ENCODE measurements at places on chromosomes 16 and 17.

DNA sequence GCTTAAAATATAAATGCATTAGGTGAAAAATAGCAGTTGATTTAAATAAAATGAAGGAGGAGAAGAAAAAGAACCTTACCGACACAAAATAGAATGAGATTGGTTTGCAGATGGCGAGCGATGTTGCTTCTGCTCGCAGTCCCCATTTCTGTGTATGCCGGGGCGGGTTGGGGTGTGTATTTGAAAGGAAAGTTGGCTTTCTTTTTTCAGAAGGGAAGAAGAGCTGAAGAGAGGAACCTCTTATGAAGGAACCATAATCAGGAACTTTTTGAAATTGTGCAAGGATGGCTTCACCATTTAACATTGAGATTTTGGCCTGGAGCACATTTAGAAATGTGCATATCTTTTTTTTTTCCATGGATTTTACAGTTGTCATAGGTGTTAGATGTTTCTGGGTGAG, at the start of gene IGSF6:
Gene IGSF6 (minus strand): TSS at position 156 of the 400 bp plus-strand sequence. CDS start 10 bp downstream, at position 146.
- no peaks in the 10 kb centered on the region for H3K27me3 ChIP-seq
- no peak within 1 kb of the TSS for H3K27ac ChIP-seq
- H3K4me1 ChIP-seq = no peaks in the 10 kb centered on the region
- peaks cover 12% of the 10 kb centered on the region for H3K36me3 ChIP-seq
- no peak within 1 kb of the TSS for H3K4me3 ChIP-seq
- no peak for DNase-seq

DNA sequence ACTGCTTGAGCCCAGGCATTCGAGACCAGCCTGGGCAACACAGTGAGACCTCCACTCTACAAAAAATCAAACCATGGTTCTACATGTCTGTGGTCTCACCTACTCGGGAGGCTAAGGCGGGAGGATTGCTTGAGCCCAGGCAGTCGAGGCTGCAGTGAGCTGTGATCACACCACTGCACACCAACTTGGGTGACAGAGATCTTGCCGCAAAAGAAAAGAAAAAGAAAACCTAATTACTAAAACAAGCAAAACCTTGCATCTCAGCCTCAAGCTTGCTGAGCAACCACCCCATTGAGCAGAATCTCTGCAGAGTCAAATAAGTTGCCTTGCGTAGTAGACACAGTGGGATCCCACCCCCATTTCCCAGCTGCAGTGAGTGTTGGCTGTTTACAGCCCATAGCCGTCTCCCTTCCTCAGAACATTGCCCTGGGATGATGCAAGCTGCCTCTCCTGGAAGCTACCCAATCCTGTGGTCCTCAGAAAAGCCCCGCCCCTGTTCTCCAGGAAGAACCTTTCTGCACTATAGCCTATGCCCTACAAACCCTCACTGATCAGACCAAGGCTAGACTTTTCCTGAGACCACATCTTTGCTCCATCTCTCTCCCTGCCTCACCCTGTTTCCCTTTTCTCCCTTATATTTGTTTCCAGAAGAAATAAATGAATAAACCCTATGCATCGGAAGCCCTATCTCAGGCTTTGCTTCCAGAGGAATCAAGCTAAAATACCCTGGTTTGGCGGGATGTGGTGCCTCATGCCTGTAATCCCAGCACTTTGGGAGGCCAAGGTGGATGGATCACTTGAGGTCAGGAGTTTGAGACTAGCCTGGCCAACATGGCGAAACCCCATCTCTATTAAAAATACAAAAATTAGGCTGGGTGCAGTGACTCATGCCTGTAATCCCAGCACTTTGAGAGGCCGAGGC, 16.7 kb upstream of the ERN2 start:
- H3K4me3 ChIP-seq = no peak overlapping the region
- H3K27ac ChIP-seq = no peak overlapping the region
- DNase-seq = no peak
- no peaks in the 10 kb centered on the region for H3K4me1 ChIP-seq
- no peaks in the 10 kb centered on the region for H3K27me3 ChIP-seq

DNA sequence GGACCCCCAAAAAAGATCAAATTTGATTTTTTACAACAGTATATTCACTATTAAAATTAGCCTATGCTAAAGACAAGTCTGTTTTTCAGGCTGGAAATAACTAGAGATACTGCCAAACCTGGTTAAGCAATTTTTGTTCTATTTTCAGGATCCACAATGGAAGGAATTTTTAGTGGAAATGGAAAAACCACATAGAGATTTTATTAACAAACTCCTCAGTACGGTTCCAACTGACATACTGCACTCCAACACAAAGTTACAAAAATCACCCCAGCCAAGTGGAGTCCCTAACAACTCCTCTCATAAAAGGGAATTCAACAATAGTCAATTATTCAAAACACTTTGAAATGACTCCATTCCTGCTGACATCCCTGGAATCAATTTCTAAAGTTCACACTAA, 101.6 kb upstream of the TOB1 start:
- no peaks in the 10 kb centered on the region for H3K4me1 ChIP-seq
- no peak overlapping the region for H3K27ac ChIP-seq
- peaks cover 40% of the 10 kb centered on the region for H3K36me3 ChIP-seq
- H3K27me3 ChIP-seq = no peaks in the 10 kb centered on the region
- DNase-seq = no peak

DNA sequence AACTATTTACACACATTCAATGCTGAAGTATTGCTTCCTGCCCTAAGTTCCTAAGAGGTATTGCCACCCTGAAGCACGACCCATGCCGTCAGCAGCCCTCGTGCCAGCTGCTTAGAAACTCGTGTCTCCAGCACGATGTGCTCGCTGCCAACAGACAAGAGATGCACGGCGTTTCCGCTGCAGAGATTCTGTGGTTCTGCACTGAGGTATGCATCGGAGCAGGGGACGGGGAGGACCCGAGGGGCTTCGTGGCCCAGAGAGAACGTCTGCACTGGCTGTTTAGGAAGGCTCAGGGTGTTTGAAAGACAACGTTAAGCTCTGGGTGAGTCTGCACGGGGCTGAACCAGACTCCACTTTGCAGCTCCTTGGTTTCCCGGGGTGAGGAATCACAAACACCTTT, 82.7 kb upstream of the CREBBP start:
- no peak overlapping the region for H3K4me3 ChIP-seq
- DNase-seq = no peak
- H3K27ac ChIP-seq = no peak overlapping the region
- no peaks in the 10 kb centered on the region for H3K36me3 ChIP-seq
- no peaks in the 10 kb centered on the region for H3K27me3 ChIP-seq
- no peaks in the 10 kb centered on the region for H3K4me1 ChIP-seq

DNA sequence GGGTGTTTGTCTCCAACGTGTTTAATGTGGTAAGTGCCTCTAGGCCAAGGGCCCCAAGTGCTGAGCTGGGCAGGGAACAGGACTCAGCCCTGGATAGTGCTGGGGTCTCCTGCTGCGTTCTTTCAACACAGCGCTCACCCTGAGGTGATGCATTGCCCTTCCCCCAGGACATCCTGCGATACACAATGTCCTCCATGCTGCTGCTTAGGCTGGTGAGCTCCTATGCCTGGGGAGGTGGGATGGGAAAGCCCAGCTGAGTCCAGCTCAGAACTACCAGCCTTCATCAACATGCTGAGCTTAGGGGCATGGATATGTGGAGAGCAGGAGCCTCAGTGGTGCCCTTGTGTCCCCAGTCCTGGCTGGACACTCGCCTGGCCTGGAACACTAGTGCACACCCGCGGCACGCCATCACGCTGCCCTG, 563 bp downstream of the ZACN start:
- no peak for DNase-seq
- H3K27me3 ChIP-seq = peaks cover 55% of the 10 kb centered on the region
- peaks cover 5% of the 10 kb centered on the region for H3K36me3 ChIP-seq
- H3K4me1 ChIP-seq = no peaks in the 10 kb centered on the region
- H3K4me3 ChIP-seq = no peak overlapping the region
